ENCODE measurements at places on chromosomes 2 and 18. TPM values are rescaled to one million over a fixed set of nuclear protein-coding genes. Genes with fewer than 3 reads are reported as not detected.
A peak's percentile ranks its signal among the peaks of the same experiment; 100 is the strongest.

Gene SKA1
- total RNA-seq: 0.13 TPM

Gene RNF152
- 11.2 TPM for total RNA-seq

Gene TMEM17
- total RNA-seq: 1.3 TPM

Gene MC5R
- total RNA-seq: not detected

Gene MOGAT1
- total RNA-seq: not detected

Gene GREB1L
- total RNA-seq: 6.2 TPM

Gene SLC9A2
- not detected for total RNA-seq

Gene TRIM43B
- not detected for total RNA-seq

Gene RTP5
- total RNA-seq: not detected

DNA sequence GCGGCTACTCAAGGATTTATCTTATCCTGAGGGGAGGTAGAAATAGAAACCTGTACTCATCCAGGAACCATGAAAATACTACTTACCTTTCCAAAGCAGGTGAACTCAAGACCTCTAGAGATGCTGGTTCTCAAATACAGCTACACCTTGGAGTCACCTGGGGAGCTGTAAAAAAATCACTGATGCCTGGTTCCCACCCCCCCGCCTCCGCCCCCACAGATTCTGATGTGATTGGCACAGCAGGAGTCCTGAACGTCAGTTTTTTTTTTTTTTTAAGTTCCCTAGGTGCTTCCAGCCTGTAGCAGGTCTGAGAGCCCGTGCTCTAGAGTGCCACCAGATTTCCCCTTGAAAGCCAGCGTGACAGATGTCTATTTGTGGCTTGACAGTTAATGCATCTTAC, 113.6 kb downstream of the MRO start:
- ATAC-seq: no peak

- ATAC-seq: no peak
These were observed 226.9 kb upstream of the NXPH2 start for GRCh38 chr2:139007130-139007529.

DNA sequence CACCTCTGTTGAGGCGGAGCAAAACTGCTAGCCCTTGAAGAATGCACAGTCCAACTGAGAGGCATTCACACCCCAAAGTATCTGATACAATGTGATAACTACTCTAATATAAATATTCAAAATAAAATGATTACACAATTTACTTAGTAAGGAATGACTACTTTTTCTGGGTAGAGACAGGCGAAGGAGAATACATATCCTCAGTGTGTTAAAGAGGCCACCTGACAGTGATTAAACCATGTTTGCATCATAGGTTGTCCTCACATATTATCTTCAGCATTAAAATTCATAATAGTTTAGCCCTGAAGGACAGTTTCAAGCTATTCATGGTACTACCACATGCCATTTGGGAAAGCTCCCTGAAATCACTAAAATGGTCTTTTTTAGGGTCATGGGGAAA, 16.9 kb upstream of the BAZ2B start:
- ATAC-seq: no peak

DNA sequence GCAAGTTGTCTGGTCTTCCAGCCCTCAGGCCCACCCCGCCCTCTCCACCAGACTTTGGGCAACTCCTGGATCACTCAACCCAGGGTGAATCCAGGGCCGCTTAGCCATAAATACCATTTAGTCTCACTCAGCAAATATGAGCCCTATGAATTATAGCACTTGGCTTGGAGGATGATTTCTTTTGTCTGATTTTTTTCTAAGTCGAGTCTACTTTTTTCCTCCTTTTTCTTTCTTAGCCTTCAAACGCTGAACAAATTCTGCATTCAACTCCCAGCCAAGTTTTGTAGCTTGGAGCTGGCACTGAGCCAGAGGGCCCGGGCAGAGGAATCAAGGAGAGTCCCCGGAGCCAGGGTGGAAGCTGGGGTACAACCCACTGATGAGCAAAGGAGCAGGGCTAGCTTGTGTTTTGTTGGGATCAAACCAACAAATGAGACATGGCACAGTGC, 48.7 kb downstream of the SERTAD2 start:
- ATAC-seq: no peak

DNA sequence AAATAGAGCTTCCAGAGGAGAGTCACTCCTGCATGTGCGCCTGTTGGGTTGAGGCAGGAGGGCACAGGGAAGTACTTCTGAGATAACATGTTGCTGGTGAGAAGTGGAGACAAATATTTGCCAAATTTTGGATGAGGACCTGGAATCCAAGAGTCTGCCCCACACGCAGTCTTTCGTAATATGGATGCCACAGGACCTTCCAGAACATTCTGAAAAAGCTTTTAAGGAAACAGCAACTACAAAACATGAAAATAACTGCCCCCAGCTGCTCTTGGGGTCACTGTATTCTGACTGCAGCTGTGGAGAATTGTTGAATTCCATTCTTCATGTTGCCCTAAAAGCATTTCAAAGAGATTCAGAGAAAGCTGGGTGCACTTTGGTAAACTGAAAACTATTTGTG, 227.5 kb downstream of the C1D start:
- no peak for ATAC-seq

DNA sequence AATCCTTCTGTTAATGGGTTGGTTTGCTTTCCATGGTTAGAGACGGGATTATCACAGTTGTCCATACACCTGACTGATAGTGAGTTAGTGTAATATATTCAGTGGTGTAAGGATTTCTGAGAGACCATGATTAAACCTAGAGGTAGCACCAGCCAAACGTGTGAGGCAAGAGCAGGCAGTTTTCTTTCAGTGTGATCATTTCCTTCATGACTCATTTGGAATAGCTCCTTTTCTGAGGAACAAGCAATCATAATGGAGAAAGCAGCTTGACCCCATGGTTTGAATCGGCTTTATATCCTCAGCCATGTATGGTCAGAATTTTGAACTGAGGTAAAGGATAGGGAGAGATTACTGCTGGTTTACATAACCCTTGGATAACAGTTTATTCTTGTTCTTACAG, 2.9 kb downstream of the MXD1 start:
- ATAC-seq: no peak

DNA sequence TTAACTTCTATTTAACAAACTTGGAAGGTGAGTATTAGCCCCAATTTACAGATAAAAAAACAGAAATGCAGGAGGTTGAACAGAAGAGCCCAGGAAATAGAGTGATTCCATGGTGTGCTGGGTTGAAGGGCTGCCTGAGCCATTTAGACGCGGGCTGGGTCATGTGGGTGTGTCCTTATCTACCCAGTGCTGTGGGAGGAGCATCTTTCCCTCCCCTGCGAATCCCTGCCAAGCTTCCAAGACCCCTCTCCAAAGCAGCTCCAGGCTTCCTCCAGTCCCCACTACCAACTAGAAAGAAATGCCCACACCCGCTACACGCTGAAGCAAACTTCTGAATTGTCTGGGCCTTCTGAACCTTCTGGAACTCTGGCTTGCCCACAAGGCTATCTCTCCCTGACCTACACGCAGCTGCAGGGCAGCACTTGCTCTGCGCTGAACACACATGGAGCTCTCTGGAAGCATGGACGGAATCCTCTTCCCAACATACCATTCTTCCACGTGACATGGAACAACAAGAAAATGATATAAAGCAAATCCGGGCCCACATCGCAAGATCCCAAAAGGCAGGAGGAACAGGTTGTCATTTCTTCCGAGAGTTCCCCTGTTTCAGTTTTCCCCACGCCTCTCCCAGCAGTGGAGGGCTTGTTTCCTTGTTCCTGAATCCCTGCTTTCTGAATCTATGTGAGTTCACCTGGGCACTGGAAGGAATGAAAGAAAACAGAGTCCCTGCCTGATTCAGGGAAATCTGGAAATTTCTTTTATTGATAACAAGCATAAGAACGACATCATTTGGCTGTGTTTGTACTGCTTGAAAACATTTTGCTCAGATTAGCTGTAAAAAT, 562.7 kb upstream of the ID2 start:
- no peak for ATAC-seq

DNA sequence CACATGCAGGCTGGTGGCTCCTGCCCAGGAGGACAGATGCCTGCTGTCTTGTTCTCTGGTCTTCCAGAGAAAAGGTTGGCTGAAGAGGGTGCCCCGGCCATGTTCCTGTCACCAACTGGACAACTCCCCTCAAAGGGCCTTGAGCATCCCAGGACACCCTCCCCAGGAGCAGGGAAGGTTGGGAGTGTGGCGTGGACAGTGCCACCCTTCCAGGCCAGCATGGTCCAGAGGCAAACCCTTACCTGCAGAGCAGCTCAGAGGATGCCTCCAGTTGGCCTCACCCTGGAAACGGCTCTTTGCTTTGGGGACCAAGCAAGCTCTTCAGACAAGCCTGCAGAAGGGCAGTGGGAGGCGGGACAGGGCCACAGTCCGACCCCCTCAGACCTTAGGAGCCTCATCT, 4.9 kb upstream of the GPC1 start:
- no peak for ATAC-seq

DNA sequence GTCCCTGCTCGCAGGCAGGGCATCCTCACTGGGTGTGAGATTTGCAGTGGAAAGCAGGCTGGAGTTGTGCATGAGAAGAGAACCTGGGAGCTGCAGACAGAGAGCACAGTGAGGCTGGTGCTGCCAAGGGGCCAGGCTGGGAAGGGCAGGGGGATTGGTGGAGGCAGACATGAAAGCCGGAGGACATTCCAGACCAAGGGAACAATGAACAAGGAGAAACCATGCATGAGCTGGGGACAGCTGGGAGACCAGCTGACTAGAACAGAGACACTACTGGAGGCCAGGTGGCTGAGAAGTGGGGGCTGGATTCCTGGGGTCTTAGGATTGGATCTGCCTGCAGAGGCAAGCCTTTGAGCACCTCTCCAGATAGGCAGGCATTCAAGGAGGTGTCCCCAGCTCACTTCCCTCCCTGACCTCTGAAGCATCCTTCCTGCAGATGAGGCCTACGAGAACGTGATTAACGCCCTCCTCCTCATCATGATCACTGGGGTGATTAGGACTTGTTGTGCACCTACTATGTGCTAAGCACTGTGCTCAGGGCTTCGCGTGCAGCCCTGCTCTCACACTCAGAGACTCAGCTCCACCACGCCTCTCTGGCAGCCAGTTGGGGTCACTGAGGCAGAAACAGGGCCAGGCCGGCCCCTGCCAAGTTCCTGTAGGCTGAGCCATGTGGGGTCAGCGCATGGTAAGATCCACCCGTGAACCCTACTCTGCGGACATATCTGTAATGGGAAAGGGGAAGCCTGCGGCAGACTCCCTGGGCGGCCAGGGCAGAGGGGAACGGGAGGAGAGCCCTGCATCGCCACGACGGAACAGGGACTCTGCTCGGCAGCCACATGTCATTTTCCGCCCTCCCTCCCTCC, 74.8 kb upstream of the SLC66A3 start:
- ATAC-seq: no peak

DNA sequence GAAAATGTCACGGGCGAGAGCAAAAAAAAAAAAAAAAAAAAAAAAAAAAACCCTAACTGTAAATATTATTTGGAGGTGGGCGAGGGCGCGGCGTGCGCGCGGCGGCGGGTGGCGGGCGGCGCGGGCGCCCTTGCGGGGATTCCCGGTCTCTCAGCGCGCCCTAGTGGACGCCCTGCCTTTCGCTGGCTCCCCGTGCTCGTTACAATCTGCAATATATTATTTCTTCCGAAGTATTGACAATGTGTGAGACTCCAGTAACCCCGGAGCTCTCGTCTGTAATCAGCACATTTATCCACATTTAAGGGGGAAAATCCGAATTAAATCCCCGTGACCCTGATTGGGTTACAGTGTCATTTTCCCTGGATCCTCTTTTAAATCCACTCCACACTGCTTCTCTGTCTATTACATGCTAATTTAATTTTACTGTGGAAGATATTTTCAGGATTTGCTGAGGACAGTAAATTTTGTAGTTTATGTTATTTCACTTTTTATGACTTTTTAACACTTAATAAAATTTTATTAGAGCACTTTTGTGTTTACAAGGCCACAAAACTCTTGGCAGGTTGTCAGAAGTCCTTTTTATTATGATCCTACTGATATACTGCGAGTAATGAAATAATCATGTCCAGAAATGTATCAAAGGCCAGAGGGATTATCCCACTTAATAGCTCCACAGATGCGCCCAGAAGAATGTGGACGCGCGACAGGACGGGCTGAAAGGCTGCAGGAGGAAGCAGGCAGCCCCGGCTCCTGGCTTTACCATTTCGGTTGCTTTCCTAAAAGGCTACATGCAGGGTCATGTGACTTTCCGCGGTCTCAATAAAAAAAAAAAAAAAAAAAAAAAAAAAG, 369.1 kb downstream of the MTX2 start:
- peak; percentile 78 for ATAC-seq

DNA sequence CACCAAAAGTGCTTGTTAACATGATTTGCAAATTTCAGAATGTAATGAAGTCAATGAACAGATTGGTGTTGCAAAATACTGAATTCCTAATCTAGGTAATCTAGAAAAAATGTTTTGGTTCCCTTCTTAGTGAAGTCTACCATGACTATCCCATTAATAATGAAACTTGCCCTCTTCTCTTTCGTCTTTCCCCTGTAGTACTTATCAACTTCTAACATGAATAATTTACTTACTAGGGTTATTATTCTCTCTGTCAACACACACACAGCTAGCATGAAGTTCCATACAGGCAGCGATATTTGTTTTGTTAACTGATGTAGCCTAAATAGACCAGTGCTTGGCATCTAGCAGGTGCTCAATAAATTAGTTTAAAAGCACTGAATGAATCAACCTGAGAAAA, 160.2 kb downstream of the NCK2 start:
- no peak for ATAC-seq

- no peak for ATAC-seq
These were observed 4.4 kb upstream of the RMC1 start for GRCh38 chr18:23498877-23499276.

DNA sequence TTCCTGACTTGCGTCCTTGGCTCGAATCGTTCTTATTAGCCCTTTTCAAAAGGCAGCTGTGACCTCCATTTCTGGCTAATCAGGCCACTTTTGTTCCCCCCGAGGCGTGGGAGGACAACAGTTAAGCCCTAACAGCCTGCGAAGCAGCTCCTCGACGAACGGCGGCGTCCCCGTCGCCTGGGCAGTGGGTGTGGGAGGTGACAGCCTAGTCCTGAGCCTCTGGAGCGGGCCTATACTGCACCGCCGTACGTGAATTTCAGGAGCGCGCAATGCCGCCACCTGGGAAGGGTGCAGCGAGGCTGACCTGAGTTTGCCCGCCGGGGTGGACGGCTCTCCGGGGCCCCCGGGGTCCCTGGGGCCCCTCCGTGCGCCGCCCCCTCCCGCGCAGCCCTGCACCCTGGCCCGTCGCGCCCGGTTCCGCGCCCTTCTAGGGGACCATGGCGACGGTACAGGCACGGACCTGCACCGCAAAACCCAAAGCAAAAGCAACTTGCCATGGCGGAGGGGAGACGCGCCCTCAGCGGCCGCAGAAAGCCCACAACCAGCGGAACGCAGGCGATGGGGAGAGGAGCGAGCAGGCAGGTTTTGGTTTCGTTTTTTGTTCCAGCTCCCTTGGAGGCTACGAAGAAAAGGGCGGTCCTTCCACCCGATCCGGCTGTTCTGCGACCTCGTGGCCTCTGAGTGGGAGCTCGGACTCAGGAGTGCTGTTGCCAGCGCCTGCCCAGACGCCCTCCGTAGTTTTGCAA, at the start of gene RBM43:
RBM43 (minus strand) TSS at position 633 of the 746 bp plus-strand sequence; CDS start at position 497, 136 bp downstream.
- ATAC-seq: peak; percentile 97

GRCh38 chr2:1010415-1010930, 59.8 kb downstream of the SNTG2 start:
- no peak for ATAC-seq
